Cortex of kidney (tissue), 1 donor: ENCODE measurements at places on chromosomes 7 and 10.

DNA sequence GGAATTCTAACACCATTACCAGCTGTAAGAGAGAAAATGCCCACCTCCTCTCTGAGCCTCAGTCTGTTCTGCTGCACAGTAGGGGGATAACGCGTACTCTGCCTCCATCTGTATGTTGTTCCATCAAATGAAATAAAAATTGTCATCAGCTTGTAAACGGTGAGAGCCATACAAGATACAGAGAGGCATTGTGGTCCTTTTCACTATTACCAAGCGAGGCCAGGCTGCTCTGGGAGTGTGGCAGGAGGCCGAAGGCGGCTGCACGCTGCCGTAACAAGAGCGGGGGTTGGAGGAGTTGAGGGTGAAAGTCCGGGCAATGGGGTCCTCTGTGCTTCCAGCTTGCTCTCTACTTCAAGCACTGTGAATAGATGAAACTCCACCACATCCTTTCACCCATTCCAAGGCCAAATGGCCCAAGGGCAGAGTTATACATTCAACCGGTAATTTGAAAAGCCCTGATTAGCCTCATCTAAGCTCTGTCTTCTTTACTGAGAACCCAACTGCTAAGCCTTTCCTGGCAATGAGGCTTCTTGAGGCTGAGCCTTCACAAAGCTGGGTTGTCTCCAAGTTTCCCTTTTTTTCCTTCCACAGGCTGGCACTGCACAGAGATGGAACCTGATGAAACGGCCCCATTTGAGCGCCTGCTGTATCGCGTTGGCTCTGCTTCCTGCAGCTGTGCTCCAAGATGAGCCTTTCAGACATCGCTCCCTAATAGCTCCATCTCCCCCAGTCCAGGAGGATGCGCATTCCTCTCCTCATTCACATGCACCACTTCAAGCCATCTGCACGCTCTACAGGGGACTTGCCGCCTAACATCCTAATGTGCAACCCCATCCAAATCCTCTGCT, 47.2 kb downstream of the PYROXD2 start:
- no peak for DNase-seq

- no peak for DNase-seq
Measured at GRCh38 chr10:125192005-125192404, 31.6 kb upstream of the CTBP2 start.

DNA sequence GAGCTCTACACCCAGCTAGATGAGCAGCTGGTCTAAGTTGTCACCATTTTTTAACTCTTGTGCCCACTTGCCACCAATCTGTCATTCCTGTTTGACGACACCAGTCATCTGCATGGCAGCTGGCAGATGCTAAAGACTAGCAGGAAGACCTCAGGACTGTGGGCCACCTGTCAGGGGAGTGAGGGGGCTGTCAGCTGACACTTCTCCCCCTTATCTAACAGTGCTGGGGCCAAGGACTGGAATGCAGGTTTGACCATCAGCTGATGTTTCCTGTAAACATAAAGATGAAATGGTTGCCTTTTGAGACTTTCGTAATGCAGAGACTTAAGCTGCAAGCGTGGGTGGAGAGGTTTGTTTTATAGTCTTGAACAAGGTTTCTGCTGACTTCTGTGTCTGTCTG, 93.5 kb downstream of the WNT2 start:
- no peak for DNase-seq

DNA sequence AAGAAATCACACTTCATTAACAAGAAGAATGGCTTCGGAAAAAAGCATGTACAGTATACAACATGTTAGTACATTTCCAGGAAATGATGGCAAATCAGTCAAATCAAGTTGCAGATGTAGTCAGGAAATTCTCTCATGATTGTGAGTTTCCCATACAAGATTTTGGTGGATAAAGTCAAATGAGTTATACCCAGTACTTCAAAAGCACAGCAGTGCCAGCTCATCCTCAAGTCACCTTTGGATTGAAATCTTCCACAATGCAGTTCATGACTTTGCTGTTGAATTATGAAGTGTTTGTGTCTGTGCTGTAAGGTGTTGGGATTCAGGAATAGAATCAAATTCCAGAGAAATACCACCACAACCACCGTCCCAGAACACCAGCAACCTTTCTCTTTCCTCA, 301.3 kb upstream of the BMPER start:
- no peak for DNase-seq

DNA sequence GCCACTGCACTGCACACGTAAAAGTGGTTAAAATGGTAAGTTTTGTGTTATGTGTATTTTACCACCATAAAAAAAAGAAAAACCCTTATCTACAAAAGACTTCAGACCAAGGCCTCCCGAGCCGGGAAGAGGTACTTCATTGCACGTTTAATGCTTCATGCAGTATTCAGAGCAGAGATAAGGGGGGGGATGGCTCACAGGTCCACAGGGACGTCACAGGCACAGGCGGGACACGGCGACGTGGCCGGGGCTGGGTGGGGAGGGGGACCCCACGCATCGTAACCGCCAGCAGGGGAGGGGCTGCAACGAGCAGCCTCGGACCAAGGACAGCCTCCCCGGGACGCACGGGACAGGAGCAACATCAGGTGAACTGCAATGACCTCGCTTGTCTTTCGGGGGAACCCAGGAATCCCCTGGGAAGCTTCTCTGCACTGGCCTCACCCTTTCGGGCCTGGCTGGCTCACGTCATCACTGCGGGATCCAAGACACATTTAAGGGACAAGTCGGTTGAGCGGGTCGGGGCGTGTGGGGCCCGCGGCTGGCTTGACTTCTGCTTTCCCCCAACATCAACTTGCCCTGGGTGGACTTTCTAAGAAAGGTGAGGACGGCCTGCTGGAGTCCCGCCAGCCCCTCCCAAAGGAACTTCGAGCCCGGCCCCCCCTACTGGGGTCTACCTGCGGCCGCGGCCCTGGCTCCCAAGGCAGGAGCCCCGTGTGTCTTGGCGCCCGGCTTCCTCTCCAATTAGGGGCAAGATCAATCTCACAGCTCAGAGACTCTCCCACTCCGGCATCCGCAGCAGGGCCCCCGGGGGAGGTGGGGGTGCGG, 29.6 kb upstream of the PDGFA start:
- no peak for DNase-seq

DNA sequence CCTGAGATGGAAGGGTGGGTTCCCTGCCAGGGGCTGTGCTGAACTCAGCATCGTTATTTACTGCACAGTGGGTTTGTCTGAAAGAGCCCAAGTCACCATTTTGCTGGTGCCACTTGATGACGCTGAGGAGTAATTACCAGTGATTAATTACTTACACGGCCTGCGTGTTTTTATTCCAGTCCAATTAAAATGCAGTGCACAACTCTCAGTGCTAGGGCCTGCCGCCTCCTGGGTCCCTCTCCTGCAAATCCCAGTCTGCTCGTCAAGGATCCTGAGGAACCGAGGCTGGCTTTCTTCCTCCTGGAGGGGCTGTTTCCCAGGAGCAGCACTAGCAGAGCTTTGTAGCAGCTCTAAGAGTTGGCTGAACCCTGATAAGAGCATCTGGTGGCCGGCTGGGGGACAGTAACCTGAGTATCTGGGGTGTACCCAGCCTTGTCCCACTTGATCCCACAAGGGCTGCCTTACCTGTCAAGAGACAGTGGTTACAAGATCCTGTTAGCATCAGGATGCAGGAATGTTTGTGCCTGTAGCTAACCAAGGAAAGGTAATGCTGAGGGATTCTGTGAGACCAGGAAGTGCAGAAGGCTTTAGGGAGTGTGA, 45.1 kb upstream of the LRRC4 start:
- no peak for DNase-seq

DNA sequence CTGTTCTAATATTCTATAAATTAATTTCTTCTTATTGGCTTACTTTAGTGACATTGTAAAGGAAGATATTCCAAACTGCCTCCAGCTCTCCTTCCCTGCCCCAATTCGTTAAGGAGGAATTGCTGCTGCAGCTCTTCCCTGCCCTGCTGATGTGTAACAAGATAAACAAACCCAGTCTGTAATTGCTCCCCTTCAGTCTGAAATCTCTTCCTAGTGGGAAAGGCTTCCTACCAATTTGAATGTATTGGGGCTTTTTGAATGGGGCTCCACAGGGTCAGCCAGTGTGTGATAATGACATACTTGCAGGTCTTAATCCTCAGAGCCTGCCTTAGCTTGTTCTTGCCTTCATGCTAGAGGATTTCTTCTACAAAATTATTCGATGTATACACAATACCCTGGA, 849.9 kb upstream of the GHITM start:
- DNase-seq = no peak

DNA sequence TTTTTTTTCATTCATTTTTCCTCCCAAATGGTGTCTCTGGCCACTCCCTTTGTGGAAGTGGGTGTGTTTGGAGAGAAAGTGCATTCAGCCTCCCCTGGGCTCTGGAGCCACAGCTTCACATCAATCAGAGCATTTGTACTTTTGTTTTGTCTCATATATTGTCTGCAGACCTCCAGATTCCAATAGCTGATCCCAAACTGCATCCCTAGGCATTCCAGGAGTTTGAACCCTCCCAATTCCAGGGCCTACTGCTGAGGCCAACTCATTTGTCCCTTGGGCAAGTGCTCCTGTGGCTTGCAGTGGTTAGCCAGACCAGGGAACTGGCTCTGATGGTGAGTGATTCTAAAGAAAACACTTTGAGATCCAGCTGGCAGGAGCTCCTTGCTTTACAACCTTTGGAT, 163.3 kb downstream of the IPMK start:
- DNase-seq = no peak

DNA sequence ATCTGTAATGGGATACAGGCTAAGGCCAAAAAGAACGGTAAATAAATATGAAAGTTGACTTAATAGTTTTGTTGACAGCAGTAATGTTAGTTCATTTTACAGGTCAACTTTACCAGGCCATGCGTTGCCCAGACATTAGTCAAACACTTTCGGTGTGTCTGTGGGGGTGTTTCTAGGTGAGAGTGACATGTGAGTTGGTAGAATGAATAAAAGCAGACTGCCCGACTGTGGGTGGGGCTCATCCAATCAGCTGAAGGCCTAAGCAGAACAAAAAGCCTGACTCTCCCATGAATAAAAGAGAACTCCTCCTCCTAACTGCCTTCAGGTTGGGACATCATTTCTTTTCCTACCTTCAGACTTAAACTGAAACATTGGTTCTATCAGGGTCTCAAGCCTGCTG, 132.3 kb downstream of the MTPAP start:
- DNase-seq = no peak

GRCh38 chr7:44921607-44922350, 36.4 kb upstream of the PURB start:
- no peak for DNase-seq

GRCh38 chr7:143447466-143447865, 4.2 kb downstream of the TAS2R60 start:
- DNase-seq = no peak

DNA sequence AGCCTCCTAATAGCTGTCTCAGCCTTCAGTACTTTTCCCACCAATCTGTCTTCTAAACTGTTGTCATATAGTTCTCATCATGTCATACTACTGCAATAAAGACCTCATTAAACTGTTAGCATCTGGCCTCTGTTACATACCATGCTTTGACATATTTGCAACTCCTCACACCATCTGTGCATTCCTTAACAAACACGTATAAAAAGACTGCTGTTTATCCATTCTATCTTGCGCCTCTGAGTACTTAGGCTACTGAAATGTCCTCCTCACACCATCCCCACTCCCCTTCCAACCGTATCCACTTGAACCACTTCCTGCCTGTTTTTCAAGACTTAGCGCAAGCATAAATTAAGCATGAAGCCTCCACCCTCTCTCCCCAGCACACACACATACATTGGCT, 41.6 kb downstream of the SLC16A9 start:
- no peak for DNase-seq

- DNase-seq = no peak
Measured at GRCh38 chr7:99248391-99249095, 24.1 kb upstream of the MYH16 start.

GRCh38 chr7:78379148-78379547, 580.6 kb downstream of the PHTF2 start:
- DNase-seq = no peak

- DNase-seq = no peak
Measured at GRCh38 chr10:103077491-103078308, 115.4 kb downstream of the NT5C2 start.

- DNase-seq = no peak
Measured at GRCh38 chr10:107031931-107032699, 132.4 kb downstream of the SORCS1 start.

DNA sequence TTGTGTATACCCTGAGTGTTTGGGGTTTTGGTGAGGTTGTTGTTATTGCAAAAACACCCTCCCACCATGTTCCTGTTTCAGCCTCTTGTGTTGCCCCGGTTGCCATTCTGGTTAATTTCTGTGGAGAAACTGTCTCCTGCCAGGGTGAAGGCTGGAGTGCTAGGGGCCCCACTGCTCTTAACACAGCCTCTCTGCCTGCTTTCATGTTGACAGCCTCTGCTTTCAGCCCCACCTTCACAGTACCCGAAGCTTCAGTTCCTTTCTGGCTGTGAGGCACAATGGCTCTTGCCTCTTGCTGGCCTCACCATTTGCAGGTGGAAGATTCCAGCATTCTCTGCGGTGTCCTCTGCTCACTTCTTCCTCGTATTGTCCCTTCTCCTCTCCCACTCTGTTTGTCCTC, 19.2 kb downstream of the SLC18A2 start:
- DNase-seq = no peak

DNA sequence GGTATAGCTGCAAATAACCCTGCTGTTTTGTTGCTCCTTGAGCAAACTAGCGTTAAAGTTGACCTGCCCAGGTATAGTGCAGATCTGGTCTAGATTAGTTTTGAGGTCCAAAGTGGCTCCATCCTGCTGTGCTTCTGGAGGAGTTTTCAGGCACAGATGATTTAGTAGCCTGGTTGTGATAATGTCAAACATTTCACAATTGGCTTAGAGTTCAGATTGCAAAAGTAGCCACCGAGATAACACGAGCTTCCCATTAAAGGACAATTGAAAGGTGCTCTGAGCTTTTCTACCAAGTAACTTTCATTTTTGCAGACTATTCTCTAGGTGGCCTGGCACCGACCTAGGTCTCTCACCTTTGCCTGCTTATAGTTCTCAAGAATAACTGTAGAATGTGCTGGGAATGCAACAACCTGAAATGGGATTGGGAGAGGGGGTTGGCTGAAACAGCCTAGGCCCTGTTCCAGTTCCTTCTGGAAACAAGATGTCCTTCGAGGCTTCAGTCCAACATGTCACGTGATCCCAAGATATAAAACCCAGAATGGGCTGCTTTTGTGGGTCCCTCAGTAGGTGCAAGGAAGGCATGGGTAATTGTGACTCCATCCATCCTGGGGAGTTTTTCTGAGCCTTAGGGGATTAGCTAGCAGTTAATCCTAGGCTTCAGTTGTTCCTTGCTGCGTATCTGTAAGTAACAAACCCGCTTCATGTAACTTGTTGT, 201.0 kb downstream of the CHRM2 start:
- DNase-seq = no peak

GRCh38 chr10:115790220-115790619, 482.8 kb downstream of the GFRA1 start:
- DNase-seq = no peak

DNA sequence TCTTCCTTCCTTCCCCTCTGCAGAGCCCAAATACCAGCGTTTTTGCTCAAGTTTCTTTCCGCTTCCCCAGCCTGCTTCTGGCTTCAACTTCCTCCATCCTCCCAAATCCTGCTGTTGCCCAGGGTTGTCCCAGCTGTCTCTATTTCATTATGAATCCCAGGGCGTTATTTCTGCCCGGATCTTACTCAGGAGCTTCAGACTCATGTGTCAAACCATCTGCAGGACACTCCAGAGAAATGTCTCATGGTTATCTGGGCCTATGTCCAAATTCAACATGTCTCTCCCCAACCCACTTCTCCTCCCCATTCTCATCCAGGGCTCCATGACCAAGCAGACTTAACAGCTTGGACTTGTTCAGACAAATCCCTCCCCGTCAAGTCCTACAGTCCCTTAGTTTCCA, 15.6 kb downstream of the ARHGAP22 start:
- no peak for DNase-seq
